ENCODE measurements at places on chromosomes 12 and 14.

DNA sequence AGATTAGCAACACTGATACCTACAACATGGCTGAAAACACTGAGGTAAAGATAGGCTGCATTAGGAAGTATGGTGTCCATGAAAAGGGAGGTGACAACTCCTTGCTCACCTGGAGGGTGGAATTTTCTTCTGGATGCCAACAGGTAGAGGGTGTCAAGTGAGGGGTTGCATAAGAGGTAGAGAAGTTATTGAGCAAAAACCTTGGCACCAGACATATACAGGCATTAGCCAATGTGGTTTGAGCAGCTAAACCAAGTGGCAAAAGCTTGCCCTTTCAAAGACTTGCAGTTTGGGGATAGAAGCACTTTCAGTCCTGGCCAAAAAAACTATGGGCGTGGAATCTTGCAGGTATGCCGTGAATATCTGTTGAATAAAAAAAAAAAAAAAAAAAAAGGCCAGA, 3.8 kb downstream of the RITA1 start:
- DNase-seq = no peak

DNA sequence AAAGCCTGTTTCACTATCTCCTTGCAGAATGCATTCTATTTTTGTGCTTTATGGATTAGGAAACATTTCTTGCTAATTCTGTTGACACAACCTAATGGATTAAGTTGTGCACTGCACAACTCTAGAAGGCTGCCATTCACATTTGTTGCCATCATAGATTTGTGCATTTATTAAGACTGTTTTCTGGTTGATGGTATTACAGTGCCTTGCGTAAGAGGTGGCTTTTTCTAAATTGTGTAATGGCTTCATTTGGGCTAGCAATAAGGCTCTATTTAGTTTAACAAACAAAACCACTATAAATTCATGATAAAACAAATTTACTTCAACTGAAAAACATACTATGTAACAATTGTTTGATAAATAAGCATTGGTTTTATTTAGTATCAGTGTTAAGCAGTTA, 175.9 kb downstream of the TRHDE start:
- no peak for DNase-seq

GRCh38 chr14:100148837-100149731, 10.4 kb downstream of the DEGS2 start:
- no peak for DNase-seq

- DNase-seq = no peak
Measured at GRCh38 chr14:33736979-33737378, 213.9 kb downstream of the EGLN3 start.

DNA sequence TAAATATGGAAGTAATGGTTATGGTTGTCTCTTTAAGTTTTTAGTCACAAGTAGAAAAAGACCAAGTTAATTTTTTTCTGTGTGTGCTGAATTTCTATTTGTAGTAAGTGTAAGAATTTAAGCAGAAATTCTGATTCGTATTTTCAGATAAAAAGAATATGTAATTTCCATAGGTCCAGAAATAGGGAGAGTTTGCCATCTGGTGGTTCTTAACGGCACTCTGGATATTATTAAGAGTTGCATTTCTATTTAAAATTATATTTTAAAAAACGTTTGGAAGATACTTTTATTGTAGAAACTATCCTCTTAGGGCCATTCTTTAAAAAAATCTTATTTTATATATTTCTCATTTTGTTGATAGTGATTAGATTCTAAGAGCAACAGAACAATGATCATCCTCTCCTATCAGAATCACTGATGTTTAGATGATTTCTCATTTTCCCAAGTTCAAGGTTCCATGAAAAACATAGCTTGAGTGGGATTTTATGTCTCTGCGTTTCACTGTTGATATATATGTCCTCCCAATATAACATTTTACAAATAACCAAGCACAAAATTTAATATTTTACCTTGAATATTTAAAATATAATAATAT, 88.3 kb downstream of the LRRK2 start:
- DNase-seq = no peak

- no peak for DNase-seq
Measured at GRCh38 chr14:103856105-103856504, 8.7 kb upstream of the PPP1R13B start.

DNA sequence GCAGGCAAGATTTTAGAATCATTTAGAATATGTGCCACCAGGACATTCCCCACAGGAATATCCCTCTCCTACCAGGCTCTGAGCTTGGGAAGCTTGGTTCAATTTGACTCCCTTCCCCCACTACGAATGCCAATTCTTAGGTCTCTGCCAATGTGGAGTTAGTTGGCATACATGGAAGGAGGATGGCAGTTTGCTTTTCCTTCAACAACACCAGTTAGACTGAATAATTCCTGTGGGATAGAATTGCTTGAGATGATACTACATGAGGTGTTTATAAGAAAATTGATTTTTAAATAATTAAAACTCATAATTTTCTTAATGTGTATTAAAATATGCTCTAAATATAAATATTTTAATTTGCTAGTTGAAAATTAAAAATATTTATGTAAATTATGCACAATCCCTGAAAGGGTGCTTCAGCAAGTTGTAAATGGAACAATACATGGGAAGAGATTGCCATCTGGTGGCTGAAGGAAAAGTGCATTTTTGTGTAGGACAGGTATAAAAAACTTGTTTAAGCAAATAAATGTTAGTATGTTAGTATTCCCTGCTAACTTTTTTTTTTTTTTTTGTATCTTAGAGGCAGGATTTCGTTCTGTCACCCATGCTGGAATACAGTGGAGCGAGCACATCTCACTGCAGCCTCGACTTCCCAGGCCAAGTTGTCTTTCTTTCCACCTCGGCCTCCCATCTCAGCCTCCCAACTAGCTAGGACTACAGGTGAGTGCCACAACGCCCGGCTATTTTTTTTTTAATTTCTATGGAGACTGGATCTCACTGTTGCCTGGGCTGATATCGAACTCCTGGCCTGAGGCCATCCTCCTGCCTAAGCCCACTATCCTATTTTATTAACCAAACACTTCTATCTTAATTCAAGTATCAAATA, 25.8 kb upstream of the STRAP start:
- no peak for DNase-seq

DNA sequence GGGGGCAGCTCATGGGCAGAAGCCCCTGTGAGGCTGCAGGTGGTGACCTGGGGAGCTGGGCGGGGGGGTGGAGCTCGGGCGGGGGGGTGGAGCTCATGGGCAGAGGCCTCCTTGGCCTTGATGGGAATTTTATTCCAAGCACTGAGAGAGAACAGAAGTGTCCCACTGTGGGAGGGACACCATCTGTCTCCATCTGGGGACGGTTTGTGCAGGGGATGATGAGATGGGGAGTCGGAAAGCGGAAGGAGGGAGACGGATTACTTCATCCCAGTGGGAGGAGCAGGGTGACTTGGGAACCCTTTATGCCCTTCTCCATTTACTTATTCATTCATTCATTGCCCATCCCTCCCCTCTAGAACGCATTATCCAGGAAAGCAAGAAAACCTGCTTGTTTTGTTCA, 304.7 kb downstream of the ADGRD1 start:
- no peak for DNase-seq

- DNase-seq = no peak
Measured at GRCh38 chr12:39874785-39875184, 231.1 kb downstream of the SLC2A13 start.

DNA sequence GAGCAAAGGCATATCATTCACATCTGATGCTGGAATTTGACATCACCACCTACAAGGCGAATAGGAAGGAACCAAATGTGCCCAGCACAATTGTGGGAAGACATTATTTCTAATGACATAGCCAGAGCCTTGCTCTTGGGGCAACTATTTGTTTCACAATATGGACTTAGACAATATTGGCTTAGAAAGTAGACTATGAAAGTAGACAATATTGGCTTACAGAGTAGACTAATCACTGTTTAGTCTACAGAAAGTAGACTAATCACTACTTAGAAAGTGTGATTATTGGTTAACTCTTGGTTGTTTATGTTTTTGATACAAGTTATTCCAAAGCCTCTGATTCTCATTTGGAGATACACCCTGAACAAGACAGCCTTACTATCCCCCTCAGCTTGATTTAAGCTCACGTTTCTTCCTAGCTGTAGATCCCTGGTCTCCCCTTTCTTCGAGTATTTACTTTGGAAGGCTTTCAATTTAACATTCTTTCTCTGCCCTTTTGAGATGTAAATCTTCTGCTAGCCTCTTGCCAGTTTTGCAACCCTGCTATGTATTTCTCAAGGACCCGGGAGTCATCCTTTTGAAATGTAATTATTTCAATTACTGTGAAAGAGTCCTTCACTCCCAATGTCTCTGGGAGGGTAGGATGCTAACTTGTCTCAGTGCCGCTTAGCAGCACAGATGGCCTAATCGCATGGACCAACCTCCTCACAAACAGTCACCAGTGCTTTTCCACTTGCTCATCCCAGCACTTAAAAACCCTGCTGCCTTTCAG, 843.2 kb downstream of the GALC start:
- DNase-seq = no peak

GRCh38 chr12:14946861-14947260, 8.5 kb upstream of the ERP27 start:
- DNase-seq = no peak

GRCh38 chr12:112018571-112019237, 5.5 kb downstream of the ERP29 start:
- no peak for DNase-seq

GRCh38 chr12:2794191-2794735, 507 bp upstream of the FKBP4 start:
- peak; percentile 5 for DNase-seq

DNA sequence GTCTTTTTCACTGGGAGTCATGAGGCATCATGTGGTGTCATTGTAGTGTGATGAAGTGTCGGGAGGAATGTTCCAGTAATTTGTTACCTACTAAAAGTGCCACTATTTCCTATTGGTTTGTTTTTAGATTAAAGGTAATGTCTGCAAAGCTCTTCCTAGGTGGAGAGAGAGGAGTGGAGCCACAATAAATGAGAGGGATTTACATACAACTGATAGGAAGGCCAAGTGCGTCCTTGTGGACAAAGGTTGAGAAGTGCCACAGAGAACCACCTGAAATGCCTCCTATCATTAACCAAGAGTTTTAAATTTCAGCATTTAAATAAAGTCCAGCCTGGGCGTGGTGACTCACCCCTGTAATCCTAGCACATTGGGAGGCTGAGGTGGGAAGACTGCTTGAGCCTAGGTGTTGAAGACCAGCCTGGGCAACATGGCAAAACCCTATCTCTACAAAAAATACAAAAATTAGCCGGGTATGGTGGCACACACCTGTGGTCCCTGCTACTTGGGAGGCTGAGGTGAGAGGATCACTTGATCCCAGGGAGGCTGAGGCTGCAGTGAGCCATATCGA, 2.5 kb upstream of the SNX6 start:
- no peak for DNase-seq

DNA sequence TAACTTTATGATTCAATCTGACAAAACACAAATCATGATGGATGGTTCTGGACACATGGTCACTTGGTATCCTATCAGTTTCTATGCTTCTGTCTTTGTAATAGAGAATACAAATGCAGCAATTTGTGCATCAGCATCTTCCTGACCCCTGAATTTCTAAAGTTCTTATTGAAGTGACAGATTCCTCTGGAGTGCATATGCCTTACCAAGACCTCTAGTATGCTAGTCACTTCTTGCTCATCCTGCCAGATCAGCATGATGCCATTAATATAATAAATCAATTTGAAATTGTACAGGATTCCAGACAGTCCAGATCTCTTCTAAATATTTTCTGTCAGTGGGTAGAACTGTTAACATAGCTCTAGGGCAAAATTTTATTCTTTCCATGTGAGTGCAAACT, 40.6 kb upstream of the GLIPR1 start:
- DNase-seq = no peak

DNA sequence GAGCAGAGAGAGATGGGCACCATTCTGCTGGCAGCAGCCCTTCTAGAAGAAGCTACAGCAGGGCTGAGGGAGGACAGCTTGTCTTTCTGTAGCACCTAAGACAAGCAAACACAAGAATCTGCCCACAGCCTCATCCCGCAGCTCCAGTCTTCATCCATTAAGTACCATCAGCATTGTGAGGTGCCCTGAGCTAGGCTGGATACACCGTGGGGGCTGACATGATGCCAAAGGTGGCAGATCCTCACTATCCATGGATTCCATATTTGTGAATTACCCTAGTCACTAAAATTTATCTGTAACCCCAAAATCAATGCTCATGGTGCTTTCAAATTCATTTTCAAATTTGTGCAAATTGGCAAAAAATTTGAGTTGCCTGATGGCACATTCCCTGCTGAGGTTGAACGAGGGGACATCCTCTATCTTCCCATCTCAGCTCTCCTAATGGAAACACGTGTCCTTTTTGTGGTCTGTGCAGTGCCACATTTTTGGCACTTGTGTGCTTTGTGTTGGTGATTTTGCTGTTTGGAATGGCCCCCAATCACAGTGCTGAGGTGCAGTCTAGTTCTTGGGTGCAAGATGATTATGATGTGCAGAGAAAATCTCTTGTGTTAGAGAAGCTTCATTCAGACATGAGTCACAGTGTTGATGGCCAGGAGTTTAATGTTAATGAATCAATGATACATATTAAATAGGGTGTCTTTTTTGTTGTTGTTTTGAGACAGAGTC, 7.0 kb downstream of the PITPNM2 start:
- no peak for DNase-seq

GRCh38 chr12:15033641-15034040, 60.8 kb downstream of the PDE6H start:
- DNase-seq = no peak

GRCh38 chr12:29066011-29066588, 83.0 kb upstream of the FAR2 start:
- no peak for DNase-seq

DNA sequence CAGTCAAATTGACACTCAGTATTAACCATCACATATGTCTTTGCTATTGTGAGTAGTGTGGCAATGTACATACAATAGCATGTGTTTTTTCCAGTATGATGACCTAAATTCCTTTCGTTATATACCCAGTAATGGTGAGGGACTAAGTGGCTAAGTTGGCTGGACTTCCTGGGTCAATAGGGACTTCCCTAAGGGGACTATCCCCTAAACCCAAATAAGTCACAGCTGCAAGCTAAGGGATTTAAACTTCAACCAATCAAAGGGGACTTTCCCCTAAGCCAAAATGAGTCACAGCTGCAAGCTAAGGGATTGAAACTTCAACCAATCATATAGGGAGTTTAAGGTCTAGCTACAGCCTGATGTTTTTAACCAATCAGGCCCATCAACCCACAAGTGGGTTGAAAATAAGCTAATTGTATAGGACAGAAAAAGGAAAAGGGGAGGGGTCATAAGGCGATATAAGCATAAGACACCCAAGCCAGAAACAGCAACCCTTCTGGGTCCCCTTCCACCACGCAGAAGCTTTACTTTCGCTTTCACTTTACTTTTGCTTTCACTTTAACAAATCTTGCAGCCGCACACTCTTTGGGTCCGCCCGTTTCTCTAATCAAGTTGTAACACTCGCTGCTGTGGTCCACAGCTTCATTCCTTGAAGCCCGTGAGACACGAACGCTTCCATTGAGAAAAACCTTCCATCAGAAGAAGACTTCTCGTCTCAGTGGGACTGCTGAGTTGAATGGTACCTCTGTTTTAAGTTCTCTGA, 404.4 kb downstream of the FLRT2 start:
- peak; percentile 11 for DNase-seq

- DNase-seq = no peak
Measured at GRCh38 chr12:27534060-27534764, 10.2 kb downstream of the PPFIBP1 start.

- no peak for DNase-seq
Measured at GRCh38 chr14:42145766-42146165, 539.1 kb downstream of the LRFN5 start.

- no peak for DNase-seq
Measured at GRCh38 chr14:85565862-85566296, 35.9 kb downstream of the FLRT2 start.
